ENCODE measurements at places on chromosomes 3 and 15.

GRCh38 chr3:41286305-41286704 is 87.0 kb downstream of the CTNNB1 start:
- no peak for DNase-seq

GRCh38 chr3:122233101-122233952 is 49.9 kb downstream of the CASR start:
- DNase-seq = no peak

DNA sequence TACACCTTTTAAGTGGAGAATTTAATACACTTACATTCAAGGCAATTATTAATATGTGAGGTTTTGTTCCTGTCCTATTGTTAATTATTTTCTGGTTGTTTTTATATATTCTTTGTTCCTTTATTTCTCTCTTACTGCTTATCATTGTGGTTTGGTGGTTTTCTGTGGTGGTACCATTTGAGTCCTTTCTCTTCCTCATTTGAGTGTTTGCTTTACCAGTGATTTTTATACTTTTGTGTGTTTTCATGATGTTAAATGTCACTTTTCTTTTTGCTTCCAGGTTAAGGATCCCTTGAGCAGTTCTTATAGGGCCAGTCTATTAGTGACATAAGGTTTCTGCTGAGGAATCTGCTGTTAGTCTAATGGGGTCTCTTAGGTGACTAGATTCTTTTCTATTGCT is 116.5 kb downstream of the LRRK1 start:
- no peak for DNase-seq

GRCh38 chr3:54211097-54211496 is 88.7 kb downstream of the CACNA2D3 start:
- no peak for DNase-seq

DNA sequence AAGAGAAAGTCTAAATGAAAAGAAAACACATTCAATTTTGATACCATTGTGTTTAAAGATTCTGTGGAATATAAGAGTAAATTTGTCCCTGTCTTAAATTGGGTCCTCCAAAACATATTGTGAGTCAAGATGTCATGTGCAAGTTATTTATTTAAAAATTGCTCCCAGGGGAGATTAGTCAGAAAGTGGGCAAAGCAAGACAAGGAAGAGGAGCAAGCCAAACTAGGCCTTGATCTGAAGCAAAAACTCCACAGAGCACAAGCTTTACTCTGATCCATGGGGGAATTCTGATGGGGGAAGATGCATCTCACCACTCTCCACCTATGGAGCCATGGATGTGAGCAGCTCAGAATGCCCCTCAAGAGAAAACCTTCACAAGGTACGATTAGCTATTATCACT is 342.8 kb upstream of the IL12A start:
- DNase-seq = no peak
